ENCODE measurements at places on chromosomes 7 and 10. TPM values are rescaled to one million over a fixed set of nuclear protein-coding genes. Genes with fewer than 3 reads are reported as not detected.

DNA sequence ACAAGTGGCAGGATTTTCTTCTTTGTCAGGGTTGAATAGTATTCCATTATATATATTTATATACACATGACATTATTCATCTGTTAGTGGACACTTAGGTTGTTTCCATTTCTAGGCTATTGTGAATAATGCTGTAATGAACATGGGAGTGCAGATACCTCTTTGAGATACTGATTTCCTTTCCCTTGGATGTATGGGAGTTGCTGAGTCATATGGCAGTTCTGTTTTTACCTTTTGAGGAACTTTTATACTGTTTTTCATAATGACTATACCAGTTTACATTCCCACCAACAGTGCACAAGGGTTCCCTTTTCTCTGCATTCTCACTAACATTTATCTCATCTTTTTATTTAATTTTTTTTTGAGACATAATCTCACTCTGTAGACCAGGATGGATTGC, 1.8 kb upstream of the CLCN1 start:
- peaks cover 32% of the 10 kb centered on the region for H3K36me3 ChIP-seq
- no peak overlapping the region for H3K4me3 ChIP-seq
- peaks cover 2% of the 10 kb centered on the region for H3K27me3 ChIP-seq
- no peak overlapping the region for H3K27ac ChIP-seq
- no peak for DNase-seq

GRCh38 chr7:107332488-107333269, 137.2 kb upstream of the GPR22 start:
- H3K4me1 ChIP-seq, result peaks cover 10% of the 10 kb centered on the region
- H3K27ac ChIP-seq, result peak overlapping the region; percentile 6
- peaks cover 4% of the 10 kb centered on the region for H3K36me3 ChIP-seq
- peak overlapping the region; percentile 30 for H3K4me3 ChIP-seq
- H3K27me3 ChIP-seq, result no peaks in the 10 kb centered on the region
- DNase-seq, result no peak

GRCh38 chr10:24039897-24040296, 169.0 kb upstream of the KIAA1217 start:
- no peak overlapping the region for H3K27ac ChIP-seq
- DNase-seq, result no peak
- no peaks in the 10 kb centered on the region for H3K36me3 ChIP-seq

Gene OR2A12
- total RNA-seq, result not detected

DNA sequence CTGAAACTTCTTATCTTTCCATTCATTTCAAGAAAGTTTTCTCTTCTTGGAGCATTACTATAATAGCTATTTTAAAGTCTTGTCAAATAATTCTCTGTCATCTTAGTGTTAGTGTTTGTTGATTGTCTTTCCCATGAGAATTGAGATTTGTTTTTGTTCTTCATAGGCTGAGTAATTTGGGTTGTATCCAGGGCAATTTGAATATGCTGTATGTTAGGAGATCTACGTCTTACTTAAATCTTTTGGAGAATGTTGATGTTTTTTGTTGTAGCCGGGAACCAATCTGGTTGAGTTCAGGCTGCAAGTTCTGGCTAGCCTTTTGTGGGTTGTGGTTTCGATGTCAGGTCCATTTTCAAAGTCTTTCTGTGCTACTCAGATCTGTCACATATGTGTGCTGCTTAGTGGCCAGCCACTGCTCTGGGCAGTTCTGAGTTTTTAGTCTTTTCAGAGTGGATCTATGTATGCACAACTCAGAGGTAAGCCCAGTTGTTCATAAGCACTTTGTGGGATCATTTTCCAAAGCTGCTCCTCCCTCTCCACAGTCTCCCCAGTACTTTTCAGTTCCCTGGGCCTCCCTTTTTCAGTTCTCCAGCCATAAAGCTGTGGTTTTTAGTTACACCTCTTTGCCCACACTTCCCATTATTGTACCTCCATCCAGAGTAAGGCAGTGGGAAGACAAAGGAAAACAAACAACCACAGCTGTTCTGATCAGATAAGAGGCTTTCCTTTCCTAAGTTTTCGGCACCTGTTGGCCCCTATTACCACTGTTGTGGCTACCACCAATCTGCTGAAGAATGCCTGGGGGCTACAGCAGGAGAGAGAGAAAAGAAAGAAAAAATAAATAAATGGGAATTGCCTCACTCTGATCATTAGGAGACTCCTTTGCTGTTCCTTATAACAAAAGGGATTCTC, 4.7 kb upstream of the CCNJ start:
- peaks cover 9% of the 10 kb centered on the region for H3K4me1 ChIP-seq
- H3K36me3 ChIP-seq, result peaks cover 5% of the 10 kb centered on the region
- no peak overlapping the region for H3K27ac ChIP-seq
- peaks cover 22% of the 10 kb centered on the region for H3K27me3 ChIP-seq
- no peak for DNase-seq
- H3K4me3 ChIP-seq, result no peak overlapping the region

Gene BTBD16
- total RNA-seq, result not detected

- H3K4me1 ChIP-seq, result peaks cover 12% of the 10 kb centered on the region
- DNase-seq, result peak; percentile 24
- H3K27me3 ChIP-seq, result peaks cover 48% of the 10 kb centered on the region
- H3K36me3 ChIP-seq, result no peaks in the 10 kb centered on the region
- no peak overlapping the region for H3K27ac ChIP-seq
- peak overlapping the region; percentile 62 for H3K4me3 ChIP-seq
Measured at GRCh38 chr7:26397796-26398426, 106.2 kb downstream of the SNX10 start.

DNA sequence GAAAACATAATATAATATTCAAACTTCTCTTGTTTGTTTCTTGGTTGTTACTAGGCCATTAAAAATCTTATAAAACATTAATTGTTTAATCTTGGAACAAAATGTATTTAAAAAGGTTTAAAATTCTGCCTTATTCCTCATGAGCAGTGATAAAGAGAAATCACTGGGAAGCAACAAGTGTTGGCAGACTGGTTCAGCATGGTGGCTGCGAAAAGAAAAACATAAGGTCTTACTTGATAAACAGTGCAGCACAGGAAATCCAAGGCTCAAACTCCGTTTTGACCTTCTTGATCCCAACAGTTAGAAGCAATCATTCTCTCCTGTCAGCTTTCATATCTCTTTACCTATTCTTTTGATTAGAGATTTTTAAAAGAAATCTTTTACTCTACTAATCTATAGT, 530.8 kb downstream of the CNTNAP2 start:
- H3K4me3 ChIP-seq, result no peak overlapping the region
- no peak for DNase-seq
- no peaks in the 10 kb centered on the region for H3K4me1 ChIP-seq
- no peaks in the 10 kb centered on the region for H3K27me3 ChIP-seq

GRCh38 chr10:17073725-17074540, 55.7 kb downstream of the CUBN start:
- H3K4me3 ChIP-seq, result no peak overlapping the region
- no peaks in the 10 kb centered on the region for H3K4me1 ChIP-seq
- no peak for DNase-seq
- no peak overlapping the region for H3K27ac ChIP-seq

Gene NCF1
- total RNA-seq, result 3.1 TPM

DNA sequence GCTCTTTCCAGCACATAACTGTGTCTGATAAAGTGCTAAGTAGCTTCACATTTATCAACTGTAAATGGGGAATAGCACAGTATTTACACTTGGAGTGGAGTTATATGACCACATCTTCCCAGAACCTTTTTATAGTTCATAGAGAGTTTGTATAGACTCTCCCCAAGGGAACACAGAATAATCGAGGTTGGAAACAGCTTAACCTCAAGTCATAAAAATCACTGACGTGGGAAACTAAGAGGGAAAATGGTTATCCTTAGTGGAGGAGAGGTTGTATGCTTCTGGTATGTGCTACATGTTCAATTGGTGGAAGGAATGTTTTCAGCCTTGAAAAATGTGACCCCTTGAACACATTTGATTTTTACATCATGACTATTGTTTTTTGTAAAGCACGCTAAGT, 167.9 kb upstream of the KIAA1217 start:
- H3K4me3 ChIP-seq, result no peak overlapping the region
- no peaks in the 10 kb centered on the region for H3K27me3 ChIP-seq
- H3K27ac ChIP-seq, result no peak overlapping the region
- no peak for DNase-seq
- H3K4me1 ChIP-seq, result no peaks in the 10 kb centered on the region

Gene SPDYE5
- not detected for total RNA-seq

GRCh38 chr10:110556969-110557601, 10.4 kb upstream of the SMC3 start:
- peak; percentile 83 for DNase-seq
- H3K27ac ChIP-seq, result no peak overlapping the region
- H3K4me3 ChIP-seq, result no peak overlapping the region

- no peak for DNase-seq
- no peak overlapping the region for H3K27ac ChIP-seq
- H3K4me3 ChIP-seq, result no peak overlapping the region
Measured at GRCh38 chr10:130554701-130555410, 418.7 kb downstream of the GLRX3 start.
